ENCODE measurements at places on chromosomes 16 and 17.
A peak's percentile ranks its signal among the peaks of the same experiment; 100 is the strongest.

GRCh38 chr17:20026960-20027359 lies 17.8 kb downstream of the SPECC1 start:
- no peak for DNase-seq

- peak; percentile 22 for DNase-seq
Measured at GRCh38 chr16:11639925-11640899, 28.0 kb upstream of the SNN start.

GRCh38 chr17:49358641-49359247 lies 3.3 kb downstream of the ZNF652 start:
- peak; percentile 61 for DNase-seq

- peak; percentile 38 for DNase-seq
Measured at GRCh38 chr17:49748223-49748622, 15.7 kb downstream of the FAM117A start.

DNA sequence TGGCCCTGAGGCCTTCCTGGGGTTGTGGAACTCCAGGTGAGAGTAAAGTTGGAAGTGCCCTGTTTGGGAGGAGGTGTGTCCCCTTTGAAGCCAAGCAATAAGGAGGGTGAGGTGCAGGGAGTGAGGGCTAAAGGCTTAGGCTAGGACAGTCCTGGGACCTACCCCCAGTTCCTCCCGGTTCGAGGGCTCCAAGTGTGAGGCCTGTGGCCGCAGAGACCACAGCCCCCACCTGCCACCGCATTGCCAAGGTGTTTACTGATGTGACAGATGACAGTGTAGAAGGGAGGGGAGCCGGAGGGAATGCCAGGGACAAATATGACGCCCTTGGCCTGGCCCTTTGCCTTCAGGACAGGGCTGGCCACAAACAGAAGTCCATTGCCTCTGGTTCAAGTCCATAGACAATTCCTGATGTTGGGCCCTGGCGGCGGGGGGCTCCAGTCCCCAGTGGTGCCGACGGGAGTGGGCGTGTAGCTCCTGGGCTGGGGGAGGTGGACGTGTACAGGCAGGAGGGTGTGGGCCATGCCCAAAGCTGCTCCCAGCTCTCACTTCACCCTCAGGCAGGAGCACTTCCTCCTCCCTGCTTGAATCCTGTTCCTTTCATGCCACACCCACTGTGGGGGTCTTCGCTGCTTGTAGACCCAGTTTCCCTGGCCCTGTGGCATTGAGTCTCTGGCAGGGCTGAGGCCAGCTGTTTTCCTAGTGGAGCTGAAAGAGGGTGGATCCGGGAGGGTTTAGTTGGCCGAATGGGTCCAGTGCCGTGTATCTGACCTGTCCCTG lies 3.2 kb downstream of the ADORA2B start:
- DNase-seq: no peak

DNA sequence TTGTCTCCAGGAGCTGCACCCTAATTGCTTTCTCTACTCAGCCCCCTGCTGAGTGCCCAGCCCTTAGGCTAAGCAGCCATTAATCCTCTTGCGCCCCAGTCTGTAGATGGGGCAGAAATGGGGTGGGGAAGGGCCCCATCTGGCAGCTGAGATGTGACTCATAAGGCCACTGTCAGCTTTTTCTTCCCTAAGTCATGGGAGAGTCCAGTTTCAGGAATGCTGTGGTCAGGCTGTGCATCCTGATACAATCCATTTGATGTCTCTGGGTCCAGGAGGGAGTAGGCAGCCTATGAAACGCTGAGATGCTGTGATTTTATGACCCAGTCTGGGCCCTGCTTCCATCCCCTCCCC lies 12.3 kb downstream of the PLXDC1 start:
- DNase-seq: no peak

- no peak for DNase-seq
Measured at GRCh38 chr17:81335773-81336157, 40.7 kb upstream of the SLC38A10 start.
